ENCODE measurements at places on chromosomes 4 and X.

DNA sequence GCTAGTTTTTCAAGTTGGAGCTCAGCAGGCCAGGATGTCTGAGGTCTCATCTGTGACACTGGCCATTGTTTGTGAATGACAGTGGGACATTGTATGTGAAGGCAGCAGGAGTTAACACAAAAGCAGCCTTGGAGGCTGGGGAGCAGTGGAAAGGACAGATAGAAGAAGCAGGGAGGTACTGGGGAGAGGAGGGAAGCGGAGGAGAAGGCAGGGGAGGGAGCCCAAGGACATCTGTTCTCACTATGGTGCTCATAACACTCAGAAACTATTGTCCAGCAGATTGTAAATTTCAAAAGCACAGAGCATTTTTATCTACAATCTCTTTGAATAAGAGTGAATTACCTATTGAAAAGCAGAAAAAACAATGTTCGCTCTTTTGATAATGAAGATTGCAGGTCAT lies 253.6 kb upstream of the DIPK2B start:
- no peak for DNase-seq

- DNase-seq = no peak
Measured at GRCh38 chr4:26454961-26455360, 35.3 kb downstream of the CCKAR start.

- DNase-seq = no peak
Measured at GRCh38 chrX:96002431-96002830, 682.2 kb upstream of the DIAPH2 start.

- no peak for DNase-seq
Measured at GRCh38 chrX:70500826-70501225, 56.2 kb downstream of the DLG3 start.

- no peak for DNase-seq
Measured at GRCh38 chr4:86876894-86877685, 15.1 kb downstream of the C4orf36 start.

DNA sequence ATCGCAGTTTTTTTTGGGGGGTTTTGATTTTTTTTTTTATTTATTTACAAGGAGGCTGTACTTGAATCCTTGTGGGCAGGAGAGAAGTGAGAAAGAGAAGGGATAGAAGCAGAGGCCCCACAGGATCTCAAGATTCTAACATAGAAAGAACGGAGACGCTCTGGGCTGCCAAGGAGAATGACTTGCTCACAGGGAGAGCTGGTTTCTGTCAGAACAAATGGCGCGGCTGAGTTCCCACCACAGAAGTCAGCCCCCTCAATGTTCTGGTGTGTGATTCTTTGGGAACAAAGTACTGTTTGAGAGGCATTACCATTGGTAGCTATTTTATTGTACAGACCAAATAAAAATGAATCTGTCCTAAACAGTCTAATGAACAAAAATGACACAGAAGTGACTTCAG lies 80.6 kb downstream of the ATXN3L start:
- DNase-seq = no peak

DNA sequence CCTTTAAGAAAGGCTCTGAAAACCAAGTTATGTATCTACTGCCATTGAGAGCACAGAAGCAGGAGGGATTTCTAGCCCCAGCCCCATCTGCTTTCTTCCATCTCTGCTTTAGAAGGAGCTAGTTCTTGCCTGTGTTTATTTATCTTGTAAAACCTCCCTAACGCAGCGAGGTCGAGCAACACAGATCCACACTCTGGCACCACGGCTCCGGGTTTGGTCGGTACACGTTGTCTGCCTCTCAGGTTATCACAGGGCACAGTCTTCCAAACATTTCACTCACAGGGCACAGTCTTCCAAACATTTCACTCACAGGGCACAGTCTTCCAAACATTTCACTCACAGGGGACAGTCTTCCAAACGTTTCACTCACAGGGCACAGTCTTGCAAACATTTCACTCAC lies 69.7 kb upstream of the TLR3 start:
- DNase-seq = no peak

- DNase-seq = no peak
Measured at GRCh38 chrX:16212024-16212423, 44.7 kb downstream of the MAGEB17 start.

DNA sequence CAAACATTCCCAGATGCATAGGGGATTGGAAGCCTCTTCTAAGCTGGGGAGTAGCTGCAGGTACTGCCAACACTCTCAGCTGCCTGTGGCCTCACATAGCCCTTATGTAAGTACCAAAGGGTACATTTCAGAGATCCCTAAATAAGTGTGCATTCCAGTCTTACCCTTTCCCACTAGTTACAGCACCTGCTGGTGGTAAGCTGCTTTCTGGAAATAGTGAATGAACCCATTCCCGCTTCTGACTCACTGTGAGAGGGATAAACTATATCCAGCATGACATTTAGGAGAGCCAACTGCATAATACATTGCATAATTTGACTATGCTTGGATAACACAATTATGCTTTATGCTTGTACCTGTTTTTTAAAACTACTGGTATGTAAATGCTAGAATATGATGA lies 149.0 kb downstream of the FAM13A start:
- DNase-seq = no peak

DNA sequence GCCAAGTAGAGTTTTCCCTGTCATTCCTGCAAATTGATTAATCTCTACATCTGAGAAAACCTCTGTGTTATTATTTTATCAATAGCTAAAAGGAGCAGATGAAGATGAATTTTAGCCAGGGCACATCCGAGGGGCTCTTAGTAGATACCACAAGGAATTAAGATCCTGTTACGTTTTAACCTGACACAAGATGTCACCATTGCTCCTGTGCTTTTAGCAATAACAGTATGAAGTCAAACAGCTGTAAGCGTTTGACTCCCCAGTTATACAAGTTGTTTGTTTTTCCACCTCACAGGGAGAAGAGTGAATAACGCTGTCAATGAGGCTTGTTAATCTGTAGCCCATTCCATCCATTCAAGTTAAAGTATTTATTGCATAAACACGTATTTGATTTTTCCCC lies 76.0 kb upstream of the AP1S2 start:
- no peak for DNase-seq

DNA sequence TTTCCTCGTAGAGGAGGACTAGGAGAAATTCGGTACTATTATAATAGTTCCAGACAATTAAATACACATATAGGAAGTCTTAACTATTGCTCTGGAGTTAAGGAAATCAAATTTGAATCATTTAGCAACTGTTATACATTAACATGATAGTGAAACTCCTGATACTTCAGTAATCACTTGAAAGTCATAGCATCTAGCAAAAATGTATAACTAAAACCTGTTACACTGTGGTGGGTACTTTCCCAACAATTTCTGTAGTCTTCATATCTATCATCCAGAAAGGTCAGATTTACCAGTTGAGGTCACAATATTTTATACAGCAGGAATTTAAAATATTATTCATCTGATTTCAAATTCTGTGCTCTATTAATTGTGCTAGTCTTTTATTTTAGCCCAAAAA lies 669.6 kb upstream of the PCDH10 start:
- DNase-seq = no peak

GRCh38 chrX:125205918-125206665 lies 113.6 kb upstream of the TEX13C start:
- no peak for DNase-seq

- no peak for DNase-seq
Measured at GRCh38 chr4:188707036-188707435, 567.8 kb downstream of the TRIML1 start.

All from stimulated activated CD4-positive, alpha-beta T cell treated with anti-CD3 and anti-CD28 coated beads, Interleukin-4, amount 100 ng/mL, for 48 hours (primary cell).